Activated CD8-positive, alpha-beta memory T cell treated with anti-CD3 and anti-CD28 coated beads for 1 hour (primary cell): ENCODE measurements at places on chromosomes 4 and X.

- DNase-seq: no peak
These were observed 138.6 kb downstream of the AMELX start for GRCh38 chrX:11431786-11432185.

DNA sequence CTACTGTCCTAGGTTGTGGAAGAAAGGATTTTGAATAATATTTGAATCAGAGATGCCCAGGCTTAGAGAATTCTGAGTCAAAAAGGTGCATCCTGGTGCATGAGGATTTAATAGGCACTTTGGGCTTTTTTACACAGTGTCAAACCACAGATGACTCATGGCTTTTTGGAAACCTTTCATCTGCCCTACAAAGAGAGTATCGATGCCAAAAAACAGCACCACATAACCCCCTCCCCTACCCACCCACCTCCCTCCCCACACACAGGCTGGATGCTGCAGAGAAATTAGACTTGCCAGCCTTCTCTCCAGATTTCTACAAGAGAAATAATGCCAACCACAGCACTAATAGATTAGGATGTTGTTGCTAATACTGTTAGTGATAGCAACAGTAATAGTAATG lies 779.3 kb downstream of the NLGN4X start:
- no peak for DNase-seq

GRCh38 chrX:38804432-38804681 lies 3.1 kb downstream of the MID1IP1 start:
- no peak for DNase-seq

DNA sequence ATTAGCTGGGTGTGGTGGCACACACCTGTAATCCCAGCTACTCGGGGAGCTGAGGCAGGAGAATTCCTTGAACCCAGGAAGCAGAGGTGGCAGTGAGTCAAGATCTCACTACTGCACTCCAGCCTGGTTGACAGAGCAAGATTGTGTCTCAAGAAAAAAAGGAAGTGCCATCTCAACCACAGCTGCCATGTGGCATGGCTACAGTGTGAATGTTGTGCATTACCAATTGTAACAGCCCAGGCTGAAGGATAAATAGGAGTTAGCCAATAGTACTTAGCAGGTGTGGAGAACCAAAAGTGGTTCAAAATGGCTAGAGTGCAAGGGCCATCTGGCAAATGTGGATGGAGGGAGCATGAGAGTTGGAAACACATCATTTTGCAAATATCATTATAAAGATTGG lies 28.9 kb downstream of the SLC25A5 start:
- DNase-seq: no peak

DNA sequence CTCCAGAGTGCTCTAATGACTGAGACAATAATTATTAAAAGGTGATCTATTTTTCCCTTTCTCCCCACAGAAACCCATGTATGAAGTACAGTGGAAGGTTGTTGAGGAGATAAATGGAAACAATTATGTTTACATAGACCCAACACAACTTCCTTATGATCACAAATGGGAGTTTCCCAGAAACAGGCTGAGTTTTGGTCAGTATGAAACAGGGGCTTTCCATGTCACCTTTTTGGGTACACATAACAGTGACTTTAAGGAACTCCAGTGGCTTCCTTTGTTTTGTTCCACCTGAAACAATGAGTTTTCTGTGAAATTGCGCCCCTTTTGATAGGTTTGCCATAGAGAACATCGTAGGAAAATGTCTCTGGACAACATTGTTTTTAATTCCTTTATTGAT lies 69.6 kb downstream of the KIT start:
- DNase-seq: no peak

DNA sequence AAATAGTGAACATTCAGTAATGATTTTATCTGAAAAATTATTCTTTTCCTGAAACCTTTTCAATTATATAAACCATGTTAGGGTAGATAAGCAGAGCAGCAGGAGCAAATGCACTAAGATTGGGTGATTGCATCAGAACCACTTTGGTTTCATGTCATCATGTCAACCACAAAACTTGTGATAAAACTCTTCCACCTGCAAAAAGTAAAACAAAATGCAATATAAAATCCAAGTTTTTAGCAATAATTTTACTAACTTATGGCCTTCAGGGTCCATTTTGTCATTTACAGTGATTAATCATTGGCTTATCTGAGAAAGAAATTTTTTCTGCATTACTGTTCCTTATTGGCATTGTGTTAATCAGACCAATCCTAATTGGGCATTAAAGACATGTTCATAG lies 42.4 kb downstream of the NHS start:
- DNase-seq: no peak

DNA sequence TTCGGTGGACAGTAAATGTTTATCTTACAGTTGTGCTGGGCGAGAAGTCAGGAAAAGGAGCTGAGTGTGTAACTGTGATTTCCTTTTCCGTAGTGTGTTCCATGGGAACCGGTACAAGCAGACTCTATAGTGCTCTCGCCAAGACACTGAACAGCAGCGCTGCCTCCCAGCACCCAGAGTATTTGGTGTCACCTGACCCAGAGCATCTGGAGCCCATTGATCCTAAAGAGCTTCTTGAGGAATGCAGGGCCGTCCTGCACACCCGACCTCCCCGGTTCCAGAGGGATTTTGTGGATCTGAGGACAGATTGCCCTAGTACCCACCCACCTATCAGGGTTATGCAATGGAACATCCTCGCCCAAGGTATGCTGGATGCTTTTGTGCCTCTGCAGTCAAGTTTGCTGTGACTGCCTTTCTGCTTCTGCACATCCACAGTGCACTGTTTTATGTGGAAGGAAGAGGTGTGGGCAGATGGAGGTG lies 27.4 kb downstream of the NOCT start:
- no peak for DNase-seq

- no peak for DNase-seq
These were observed 106.9 kb downstream of the KDR start for GRCh38 chr4:55018521-55018920.

GRCh38 chr4:1635464-1635863 lies 48.6 kb downstream of the FAM53A start:
- no peak for DNase-seq

GRCh38 chrX:87299563-87300160 lies 217.9 kb upstream of the KLHL4 start:
- no peak for DNase-seq
